ENCODE measurements at places on chromosomes 5 and 9.

DNA sequence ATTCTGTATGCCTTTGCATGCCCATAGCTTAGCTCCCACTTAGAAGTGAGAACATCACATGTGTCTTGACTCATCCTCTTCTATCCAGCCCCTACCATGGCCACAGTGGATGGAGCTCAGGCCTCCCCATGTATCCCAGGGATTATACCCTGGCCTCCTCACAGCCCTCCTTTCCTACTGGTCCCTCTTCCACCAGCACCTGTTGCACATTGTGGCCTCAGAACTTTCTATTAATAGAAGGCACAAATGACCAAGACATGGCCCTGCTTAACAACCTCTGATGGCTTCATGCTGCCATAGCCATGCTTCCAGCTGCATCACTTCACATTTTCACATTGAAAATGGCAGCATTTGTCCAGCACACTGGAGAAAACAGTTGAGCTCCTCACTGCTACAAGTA, 315.4 kb downstream of the CDK5RAP2 start:
- DNase-seq = no peak

DNA sequence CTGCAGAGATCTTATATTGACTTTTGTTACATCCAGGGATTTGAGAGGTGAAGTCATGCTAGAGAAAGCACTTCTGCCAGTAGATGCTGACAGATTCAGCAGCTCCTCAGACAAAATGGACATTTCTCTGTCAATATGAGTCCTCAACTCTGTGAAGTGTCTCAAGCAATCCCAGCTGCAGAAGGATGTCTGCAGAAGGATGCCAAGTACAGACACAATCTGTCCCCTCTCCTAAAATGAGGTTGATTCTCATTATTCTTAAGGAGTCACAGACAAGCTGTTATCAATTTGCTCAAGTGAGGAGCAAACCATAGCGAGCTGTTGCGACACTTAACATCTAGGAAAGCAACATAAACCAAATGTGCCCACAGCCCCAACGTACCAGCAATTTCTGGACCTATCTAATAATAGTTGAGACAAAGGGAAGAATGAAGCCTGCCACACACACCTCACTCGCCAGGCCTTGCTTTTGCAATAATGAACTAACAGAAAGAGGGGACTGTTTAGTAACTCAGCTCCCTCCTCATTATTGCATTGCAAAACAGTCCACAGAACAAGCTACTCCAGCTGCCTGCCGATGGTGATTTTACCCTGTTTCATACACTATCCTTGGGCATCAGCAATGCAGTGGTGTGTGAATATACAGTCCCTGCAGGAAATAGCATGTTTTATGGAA, 364.2 kb upstream of the PDE4D start:
- no peak for DNase-seq

GRCh38 chr9:107847978-107848964, 358.7 kb upstream of the KLF4 start:
- DNase-seq = no peak

DNA sequence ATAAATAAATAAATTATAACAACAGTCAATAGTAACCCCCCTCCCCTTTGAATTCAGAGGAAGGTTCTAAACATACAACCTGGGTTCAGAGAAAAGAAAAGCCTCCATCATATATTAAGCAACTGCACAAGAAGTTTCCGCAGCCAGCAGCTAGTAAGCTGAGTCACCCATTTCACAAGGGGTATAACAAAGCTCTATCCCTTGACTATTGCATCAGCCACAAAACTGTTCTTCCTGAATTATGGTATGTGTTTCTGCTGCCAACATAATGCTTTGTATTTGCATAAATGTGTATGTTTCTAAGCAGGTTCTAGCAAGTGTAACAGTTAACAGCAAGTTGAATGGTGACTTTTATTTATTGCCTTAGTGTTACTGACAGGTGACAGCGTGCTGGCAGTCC, 6.8 kb upstream of the CEP120 start:
- no peak for DNase-seq

- DNase-seq = no peak
Observed at GRCh38 chr5:110413856-110414255, 312.6 kb downstream of the TMEM232 start.

- no peak for DNase-seq
Observed at GRCh38 chr5:164051745-164052144, 546.3 kb downstream of the MAT2B start.

GRCh38 chr9:99360026-99360425, 137.9 kb downstream of the SEC61B start:
- DNase-seq = no peak

DNA sequence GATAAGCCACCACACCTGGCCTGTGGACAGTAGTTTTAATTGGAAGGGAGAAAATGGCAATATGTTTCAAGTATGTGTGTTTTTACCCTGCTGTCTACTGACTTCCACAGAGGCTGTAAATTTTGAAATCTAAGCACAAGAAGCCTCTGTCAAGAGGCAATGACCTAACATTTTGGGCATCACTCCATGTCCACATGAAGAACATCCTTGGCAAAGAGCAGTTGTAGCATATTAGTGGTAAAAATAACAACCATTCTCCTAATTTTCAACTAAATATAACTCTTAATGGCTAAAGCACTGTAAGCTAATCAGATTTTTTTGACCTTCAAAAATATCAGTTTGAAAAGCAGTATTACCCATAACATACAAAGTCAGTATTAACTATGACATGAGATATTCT, 100.3 kb upstream of the APC start:
- DNase-seq = no peak

DNA sequence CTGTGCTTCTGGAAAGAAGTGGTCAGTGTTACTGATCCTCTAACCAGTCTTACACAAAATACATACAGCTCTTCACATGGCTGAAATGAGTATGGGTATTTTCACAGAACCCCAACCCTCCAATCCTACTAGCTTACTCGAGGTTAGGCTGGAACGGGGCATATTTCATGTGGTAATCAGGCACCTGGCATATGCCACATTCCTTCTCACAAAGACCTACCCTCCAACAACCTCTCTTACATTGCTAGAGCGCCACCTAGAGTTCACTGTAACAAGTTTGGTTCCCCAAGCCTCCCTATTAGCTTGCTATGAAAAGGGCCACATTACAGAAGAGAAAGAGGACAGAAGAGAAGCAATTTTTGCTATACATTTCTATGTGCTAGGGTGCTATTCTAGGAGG, 597.3 kb downstream of the PRELID2 start:
- no peak for DNase-seq

All from psoas muscle (tissue), 8 donors.